ENCODE measurements at places on chromosomes 7 and 10.

DNA sequence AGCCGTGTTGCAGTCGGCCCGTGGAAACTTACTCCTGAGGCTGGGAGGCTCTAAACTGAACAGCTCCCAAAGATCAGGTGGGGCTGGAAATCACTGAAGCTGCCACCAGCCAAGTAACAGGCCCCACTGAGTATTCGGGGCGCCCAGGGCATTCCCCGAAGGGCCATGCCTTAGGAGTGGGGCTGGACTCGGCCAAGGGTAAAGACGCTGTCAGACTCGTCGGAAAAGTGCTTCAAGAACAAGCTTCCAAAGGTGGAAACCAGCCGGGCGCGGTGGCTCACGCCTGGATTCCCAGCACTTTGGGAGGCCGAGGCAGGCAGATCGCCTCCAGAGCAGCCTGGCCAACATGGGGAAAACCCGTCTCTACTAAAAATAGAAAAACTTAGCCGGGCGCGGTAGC is 102.8 kb downstream of the GALNT11 start:
- DNase-seq: no peak

GRCh38 chr7:73892003-73892999 is 31.3 kb downstream of the TMEM270 start:
- DNase-seq: no peak

DNA sequence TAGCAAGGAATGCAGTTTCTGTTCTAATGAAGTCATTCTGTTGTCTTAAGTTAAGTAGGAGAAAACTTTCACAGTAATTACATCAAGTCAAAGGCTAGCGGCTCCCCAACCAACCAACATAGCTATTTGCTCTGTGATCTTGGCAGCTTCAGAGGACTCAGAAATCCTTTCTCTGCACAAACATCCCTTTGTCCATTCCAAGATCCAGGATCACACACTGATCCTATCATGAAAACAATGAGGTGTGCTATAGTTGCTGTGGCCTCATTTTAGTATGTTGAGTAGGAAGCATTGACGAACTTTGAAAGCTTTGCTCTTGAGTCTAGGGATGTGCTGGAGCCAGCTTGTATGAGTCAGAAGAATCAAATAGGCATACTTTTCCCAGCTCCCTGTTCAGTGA is 218.2 kb upstream of the PRSS58 start:
- DNase-seq: no peak

DNA sequence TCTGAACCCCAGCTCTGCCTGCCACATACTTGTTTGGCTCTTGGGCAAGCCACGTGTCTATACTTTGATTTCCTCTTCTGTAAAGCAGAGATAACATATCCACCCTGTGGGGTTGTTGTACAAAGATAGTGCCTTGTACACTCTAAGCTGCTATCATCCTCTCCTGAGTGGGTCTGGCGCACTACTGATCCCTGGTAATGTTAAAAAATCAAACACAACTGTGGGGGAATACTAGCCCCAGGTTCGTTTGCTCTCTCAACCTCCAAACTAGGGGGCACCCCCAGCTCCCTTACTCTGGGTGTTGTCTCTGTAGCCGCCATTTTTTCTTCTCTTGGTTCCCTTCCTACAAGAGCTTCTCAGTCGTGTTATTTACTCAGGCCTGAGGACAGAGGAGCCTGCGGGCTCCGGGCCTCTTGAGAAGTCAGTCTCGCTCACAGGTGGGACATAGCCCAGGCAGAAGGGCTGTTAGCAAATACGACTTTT is 1.0 kb downstream of the POLM start:
- no peak for DNase-seq

DNA sequence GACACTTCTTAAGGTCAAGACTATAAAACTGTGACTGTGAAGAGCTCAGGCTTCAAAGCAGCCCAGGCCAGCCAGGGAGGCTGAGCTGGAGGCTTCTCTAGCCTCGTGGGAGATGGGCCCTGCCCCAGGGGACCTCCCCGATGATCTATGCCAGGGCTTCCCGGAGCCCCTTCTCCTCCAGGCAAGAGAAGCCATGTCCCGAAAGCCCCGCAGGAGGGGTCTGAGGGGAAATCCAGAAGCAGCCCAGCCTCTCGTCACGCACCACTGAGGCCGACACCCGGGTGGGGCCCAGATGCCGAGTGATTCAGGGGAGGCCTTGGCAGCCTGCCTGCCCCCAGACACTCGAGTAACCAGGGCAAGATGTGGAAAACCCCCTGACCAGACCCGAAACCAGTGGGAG is 63.7 kb downstream of the PROSER2 start:
- DNase-seq: no peak

GRCh38 chr7:27693794-27694193 is 31.1 kb upstream of the HIBADH start:
- no peak for DNase-seq

- DNase-seq: no peak
Measured at GRCh38 chr7:105916603-105917002, 40.2 kb upstream of the ATXN7L1 start.

GRCh38 chr7:98877692-98878364 is 504 bp upstream of the TRRAP start:
- no peak for DNase-seq

GRCh38 chr7:137820156-137820555 is 26.6 kb downstream of the DGKI start:
- no peak for DNase-seq

DNA sequence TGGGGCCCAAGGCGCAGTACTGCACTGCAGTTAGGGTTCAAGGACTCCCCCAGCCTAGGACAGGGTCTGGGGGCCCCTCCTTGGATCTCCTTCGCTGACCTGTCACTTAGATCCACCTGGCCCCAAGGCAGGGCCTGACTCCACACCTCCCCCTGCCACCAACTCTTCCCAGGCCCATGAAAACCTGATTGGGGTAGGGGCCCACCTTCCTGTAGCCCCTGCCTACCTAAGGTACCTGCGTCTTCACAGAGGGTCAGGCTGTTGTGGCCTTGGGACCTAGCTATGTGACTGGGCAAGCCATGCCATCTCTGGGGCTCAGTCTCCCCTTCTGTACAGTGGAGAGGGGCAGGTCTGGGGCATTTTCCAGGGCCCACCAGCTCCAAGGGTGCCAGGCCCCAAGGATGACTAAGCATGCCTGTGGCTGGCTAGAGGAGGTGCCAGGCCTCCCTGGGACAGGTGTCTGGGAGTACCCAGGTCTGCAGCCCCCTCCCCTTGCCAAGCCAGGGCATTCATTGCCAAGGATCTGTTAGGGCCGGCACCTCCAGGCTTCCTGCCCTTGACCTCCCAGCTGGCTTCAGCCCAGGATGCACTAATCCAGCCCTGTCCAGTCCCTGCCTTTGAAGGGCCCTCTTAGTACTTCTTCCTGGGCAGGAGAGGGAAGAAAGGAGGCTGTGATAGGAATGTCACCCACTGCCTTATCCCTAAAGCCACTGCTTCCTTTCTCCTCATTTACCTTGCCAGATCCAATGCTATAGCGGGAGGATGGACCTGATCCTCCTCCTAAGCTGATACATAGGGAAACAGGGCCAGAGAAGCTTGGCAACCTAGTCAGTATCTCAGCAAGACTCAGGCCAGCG is 1.3 kb downstream of the LIMK1 start:
- DNase-seq: no peak

DNA sequence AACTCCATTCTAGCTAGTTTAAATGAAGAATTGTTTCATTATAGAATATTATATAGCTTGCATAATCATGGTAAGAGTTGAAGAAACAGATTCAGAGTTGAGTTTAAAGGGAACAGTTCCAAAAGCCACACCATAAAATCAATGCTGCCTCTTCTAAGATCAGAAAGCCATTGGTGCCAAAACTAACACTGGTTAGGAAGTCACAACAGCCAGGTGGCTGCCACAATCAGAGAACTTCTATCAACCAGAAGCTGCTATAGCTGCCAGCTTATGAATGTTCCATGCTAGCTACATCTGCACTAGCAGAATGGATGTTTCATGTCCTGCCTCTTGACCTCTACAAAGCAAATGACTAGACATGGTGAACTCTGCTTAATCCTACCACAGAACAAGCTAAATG is 583.1 kb upstream of the LRRN3 start:
- DNase-seq: no peak

GRCh38 chr10:86344714-86345161 is 21.9 kb downstream of the GRID1 start:
- DNase-seq: no peak

- DNase-seq: no peak
Measured at GRCh38 chr10:23521735-23522134, 82.9 kb downstream of the OTUD1 start.

DNA sequence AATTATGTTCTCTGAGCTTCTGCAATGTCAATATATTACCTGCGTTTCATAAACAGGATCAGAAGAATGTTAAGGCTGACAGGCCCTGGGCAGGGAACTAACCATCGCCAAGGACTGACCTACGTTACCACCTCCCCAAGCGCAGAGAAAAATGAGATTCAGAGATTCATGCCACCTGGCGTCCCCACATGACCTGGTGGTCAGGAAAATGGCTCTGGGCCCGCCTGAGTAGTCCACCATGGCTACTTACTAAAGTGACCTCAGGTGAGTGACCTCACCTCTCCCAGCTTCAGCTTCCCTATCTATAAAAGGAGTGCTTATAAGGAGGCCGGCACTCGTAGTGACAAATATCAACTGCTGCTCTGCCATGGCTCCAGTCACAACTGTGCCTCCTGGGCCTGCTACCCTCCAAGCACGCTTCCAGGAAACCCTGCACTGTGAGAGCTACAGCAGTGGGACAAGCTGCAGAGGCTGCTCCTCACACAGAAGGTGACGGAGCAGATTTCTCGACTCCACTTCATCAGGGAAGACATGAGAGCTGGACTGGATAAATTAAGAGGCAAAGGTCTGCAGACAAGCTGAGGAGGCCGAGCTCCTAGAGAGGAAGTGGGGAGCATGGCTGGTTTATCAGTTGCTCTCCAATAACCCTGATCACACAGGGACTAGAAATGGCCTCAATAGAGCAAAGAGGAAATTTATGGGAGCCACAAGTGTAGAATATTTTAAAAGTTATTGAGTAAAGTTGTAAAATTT is 103.0 kb downstream of the RNF216 start:
- DNase-seq: no peak

Data from NCI-H2081 treated with DMSO at 0.1 percent for 48 hours (cell line).